ENCODE measurements at places on chromosomes 3 and 15. TPM values are rescaled to one million over a fixed set of nuclear protein-coding genes. Genes with fewer than 3 reads are reported as not detected.

GRCh38 chr3:131221731-131222130, 159.8 kb upstream of the NUDT16 start:
- no peaks in the 10 kb centered on the region for H3K27me3 ChIP-seq
- no peaks in the 10 kb centered on the region for H3K4me1 ChIP-seq
- no peaks in the 10 kb centered on the region for H3K36me3 ChIP-seq

The CLDN18 gene
- polyA plus RNA-seq = 0.19 TPM

The BCL2A1 gene
- polyA plus RNA-seq = 2.0 TPM

DNA sequence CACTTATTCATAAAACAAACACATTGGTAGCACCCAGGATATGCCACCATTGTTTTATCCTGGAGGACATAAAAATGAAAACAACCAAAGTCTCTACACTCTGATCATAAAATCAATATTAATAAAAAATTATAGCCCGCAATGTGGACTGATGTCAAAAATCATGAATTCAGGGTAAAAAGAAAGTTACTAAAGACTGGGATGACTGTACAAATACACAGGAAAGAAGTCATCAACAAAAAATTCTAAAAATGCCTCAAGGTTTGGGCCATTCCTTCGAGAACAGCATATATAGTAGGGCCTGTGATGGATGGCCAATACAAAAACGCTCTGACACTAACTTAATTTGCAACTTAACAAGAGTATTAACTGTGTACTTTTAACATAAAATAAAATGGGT, 76.8 kb downstream of the THBS1 start:
- DNase-seq = no peak
- no peak overlapping the region for H3K4me3 ChIP-seq
- no peaks in the 10 kb centered on the region for H3K4me1 ChIP-seq
- no peak overlapping the region for H3K27ac ChIP-seq
- no peaks in the 10 kb centered on the region for H3K36me3 ChIP-seq
- no peaks in the 10 kb centered on the region for H3K27me3 ChIP-seq

All from small intestine (tissue), 16 donors.